ENCODE measurements at places on chromosomes 5 and 9.

GRCh38 chr5:132065351-132065937 lies 5.0 kb downstream of the IL3 start:
- DNase-seq: peak; percentile 41

- DNase-seq: no peak
Measured at GRCh38 chr5:98906756-98907355, 22.0 kb downstream of the CHD1 start.

DNA sequence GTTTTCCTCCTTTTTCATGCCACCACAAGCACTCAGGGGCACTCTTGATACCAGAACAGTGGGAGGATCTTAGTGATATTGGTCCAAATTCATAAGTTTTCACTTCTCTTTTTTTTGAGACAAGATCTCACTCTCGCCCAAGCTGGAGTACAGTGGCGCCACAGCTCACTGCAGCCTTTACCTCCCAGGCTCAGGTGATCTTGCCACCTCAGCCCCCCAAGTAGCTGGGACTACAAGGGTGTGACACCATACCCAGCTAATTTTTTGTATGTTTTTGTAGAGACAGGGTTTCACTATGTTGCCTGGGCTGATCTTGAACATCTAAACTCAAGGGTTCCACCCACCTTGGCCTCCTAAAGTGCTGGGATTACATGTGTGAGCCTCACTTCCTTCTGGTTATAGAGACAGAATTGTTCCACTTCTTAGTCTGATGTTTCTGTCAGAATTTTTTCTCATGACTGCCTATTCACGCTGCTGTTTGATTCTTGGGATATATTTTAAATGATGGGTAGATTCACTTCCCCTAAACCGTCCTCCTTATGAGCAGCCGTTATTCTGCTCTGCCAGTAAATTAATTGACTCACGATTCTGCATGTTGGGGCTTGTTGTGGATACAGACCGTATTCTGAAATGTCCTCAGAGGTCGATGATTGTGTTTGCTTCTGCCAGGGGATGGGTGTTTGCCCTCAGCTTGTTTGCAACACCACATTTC lies 30.8 kb downstream of the MTAP start:
- DNase-seq: no peak

DNA sequence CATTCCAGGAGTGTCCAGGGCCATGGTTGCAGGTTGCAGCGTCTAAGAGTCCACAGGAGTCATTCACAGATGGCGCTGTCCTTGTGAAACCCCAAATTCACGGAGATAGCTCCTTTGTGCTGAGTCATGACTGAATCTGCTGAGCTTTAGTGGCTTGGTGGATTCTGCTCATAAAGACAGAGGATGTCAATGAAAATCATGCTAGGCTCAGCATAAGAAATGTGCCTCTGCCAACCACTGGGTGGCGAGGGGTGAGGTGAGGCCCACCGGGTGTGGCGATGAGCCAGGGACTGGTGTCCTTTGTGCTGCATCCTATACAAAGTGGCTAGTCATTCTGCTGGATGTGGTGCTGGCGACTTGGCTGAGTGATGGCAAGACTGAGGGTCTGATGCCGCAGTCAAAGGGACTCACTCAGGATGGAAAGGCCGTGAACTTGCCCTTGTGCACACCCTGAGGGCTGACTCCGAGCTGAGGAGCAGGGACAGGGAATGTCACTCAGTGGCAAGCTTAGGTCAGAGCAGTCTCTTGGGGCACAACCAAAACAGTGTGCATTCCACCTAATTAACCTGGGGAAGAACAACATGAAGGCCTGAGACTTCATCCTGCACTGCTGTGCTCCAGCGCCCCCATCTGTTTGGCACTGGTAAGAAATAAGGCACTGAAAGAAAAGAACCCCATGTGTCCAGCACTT lies 71.5 kb downstream of the DAP start:
- no peak for DNase-seq

GRCh38 chr5:144187699-144188294 lies 17.1 kb downstream of the KCTD16 start:
- DNase-seq: peak; percentile 57

DNA sequence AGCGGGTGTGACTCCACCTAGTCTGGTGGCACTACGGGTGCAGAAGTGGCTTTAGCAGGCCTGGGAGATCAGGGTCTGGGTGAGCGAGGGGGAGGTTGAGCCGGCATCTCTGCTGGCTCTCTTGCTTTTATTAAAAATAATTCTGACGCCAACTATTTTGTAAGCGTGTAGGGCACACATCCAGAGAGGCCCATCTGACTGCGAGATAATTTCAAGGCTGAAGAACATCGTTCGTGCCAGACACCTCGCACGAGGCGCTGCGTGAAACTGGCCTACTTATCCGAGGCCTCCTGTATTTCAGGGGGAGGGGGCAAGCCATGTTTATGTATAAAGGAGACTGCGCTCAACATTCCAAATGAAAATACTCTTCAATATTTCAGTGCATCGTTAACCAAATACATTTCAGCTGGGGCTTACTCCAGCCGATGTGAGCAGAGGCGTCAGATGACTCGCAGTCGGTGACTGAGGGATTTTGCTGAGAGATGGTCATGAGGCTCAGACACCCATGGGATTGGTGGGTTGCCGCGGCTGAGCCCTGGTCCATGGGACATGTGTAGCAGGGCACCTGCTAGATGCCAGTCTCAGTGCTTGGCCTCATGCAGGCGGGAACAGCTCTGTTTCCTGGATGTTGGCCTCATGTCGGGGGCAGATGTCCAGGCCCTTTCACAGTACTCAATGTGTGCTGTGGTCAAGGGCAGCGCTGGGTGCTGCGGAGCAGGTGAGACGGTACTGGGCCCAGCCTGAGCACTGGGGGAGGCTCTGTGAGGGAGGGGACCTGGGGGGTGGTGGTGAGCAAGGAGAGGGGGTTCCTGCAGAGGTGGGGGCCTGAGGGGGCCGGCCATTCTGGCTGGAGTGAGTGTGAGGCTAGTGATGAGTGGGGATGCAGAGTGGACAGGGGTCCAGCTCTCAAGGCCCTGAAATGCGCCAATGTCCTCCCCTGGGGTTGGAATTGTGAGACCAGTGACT lies 201.5 kb downstream of the DAB2IP start:
- DNase-seq: no peak

- no peak for DNase-seq
Measured at GRCh38 chr5:111299831-111300432, 75.7 kb downstream of the CAMK4 start.

DNA sequence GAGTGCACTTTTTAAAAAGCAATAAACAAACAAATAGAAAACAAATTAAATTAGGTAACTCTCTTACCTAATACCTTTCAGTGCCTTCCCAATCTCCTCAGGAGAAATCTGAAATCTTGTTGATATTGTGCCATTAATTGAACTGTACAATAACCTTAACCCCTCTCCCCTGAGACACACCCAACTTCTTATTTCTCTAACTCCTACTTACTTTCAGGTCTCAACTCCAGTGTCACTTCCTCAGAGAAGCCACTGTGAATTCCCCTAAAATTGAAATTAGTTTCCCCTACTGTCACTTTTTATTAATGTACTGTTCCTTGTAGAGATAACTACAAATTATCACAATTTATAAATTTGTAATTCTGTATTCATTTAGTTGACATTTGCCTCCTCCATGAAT lies 295.3 kb upstream of the TNC start:
- no peak for DNase-seq

GRCh38 chr5:124398460-124398859 lies 348.0 kb downstream of the ZNF608 start:
- DNase-seq: no peak

- no peak for DNase-seq
Measured at GRCh38 chr5:61964201-61964600, 341.8 kb upstream of the KIF2A start.

- DNase-seq: no peak
Measured at GRCh38 chr5:153979028-153979783, 59.5 kb downstream of the FAM114A2 start.

DNA sequence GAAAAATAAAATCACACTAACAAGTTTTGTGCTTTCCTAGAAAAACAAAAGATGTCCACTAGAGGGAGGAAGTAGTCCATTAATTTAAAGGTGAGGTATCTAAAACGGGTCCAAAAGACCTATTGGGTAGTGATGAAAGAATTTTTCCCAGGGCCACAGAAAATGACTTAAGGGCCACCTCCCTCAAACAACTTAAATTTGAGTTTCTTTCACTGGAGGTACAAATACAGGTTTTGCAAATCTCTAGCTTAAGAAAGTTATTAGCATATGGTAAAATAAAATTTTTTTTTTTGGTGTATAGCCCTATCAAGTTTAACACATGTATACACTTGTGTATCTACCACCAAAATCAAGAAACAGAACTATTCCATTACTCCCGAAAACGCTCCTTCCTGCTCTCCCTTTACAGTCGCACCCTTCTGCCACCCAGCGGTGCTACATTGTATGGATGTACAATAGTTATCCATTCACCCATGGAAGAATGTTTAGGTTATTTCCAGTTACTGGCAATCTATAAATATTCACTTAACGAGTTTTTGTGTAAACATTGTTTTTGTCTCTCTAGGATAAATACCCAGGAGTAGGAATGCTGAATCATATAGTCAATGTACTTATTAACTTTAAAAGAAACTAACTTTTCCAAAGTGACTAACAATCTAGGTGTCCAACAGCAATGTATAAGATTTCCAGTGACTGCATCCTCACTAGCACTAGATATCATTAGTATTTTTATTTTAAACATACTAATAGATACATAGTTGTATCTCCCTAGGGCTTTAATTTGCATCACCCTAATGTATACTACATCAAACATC lies 21.9 kb downstream of the DEPDC1B start:
- no peak for DNase-seq

DNA sequence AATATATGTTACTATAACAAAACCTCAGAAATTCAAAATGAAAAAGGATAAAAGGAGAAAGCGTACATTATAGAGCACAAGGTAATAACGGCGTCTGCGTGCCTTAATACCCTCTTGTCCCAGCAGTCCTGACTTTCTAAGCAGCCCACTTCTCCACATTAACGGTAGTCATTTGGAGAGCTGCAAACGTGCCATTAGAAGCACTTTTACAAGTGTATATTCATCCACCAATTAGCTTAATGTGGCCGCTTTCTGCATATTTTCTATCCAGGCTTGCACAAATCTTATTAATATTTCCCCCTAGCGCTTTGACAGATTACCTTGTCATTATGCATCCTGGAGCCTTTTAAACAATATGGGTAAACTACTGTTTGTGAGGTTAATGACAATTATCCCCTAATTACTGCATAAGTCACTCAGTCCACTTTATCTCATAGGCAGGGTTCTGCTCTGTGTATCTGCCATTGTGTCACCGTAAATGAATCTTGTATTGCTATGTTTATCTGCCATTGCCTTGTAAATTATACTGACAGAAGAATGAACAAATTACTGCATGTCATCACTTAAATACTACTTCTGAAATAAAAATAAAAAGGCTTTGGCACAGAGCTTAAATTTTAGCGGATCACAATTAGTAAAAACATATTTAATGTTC lies 421.3 kb downstream of the BNC2 start:
- DNase-seq: no peak

DNA sequence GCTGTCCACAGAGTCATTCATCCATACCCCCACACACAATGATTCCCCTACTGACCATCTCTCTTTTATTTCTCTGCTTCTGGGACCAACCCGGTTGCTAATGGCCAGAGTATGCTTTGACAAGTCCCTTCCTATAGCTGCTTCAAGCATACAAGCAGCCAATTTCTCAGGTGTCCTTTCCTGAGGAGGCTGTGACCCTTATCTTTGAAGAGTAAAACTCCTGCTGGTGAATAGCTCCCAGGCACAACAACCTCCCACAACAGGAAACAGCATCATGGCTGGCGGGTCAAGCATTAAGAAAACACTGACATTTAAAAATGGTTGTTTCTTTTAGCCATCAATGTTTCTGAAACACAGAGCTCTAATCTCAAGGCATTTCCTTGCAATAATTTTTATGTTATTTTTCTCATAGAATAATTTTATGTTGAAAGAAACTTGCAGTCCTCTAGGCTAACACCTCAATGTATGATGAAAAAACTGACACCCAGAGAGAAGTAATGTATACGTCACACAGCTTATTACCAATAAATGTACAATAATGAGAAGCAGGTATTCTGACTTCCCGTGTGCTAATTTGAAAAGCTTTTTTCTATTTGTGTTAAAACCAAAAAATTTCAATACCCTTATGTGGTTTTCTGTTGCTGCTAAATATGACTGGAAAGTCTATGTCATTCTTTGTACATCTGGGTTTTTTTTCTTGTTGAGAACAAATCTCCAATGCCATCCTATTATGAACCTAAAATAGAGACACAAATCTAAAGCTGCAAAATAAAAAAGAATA lies 7.5 kb upstream of the PAM start:
- no peak for DNase-seq

DNA sequence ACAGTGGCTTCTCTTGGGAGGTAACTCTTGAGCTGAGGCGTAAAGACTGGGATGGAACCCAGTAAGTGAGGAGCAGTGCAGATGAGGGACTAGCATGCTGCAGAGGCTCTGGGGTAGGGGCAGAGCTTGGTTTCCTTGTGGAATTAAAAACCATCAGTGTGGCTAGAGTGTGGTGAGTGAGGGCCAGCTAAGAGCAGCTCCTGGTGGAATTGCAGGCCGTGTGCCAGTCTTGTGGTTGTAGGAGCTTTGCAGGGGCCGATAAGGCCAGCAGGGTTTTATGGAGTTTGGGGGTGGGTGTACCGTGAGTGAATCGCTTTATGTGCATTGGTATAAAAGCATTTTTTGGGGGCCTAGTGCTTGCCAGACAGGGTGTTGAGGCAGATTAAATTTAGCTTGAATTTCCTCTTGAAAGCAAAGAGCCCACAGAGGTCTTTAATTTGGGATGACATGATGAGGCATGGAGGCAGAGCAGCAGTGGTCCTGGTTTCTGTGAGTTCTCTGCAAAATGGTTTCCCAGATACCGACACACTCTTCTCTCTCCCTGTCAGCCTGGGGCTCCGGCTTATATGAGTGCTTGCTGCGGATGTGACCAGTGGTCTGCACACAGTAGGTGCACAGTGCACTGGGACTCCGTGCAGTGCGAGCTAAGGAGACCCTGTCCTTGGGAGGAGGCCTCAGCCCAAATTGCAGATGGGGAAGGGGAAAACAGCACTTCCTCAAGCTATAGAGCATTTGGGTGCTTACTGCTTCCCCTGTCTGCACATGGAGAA lies 176.4 kb upstream of the PITX1 start:
- no peak for DNase-seq

GRCh38 chr9:86893811-86894490 lies 53.4 kb downstream of the GAS1 start:
- DNase-seq: no peak

- DNase-seq: no peak
Measured at GRCh38 chr5:148915224-148915817, 88.9 kb downstream of the ADRB2 start.

- no peak for DNase-seq
Measured at GRCh38 chr9:136981588-136982231, 1.1 kb upstream of the LCNL1 start.

DNA sequence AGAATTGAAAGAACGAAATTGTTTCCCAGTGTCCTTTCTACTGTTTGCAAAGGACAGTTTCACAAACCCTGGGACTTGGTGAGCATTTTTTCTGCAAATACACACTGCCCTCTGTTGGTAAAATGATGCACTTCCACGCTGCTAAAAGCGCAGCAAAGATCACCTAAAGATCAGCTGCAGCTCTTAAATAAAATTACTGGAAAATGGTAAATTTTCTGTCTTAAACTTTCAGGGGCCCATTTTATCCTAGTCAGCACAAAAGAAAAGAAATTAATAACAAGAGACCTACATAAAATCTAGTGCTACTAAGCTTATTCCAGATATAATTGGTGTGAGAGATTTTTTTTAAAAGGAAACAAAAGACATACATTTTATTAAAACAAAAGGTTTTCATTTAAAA lies 566.0 kb downstream of the CAAP1 start:
- DNase-seq: no peak

GRCh38 chr9:92325991-92326500 lies 293 bp downstream of the CENPP start:
- no peak for DNase-seq

All from stimulated activated naive CD4-positive, alpha-beta T cell treated with Interleukin-2 at 50 U/mL for 16 hours (primary cell).